ENCODE measurements at places on chromosomes 6 and 20. TPM values are rescaled to one million over a fixed set of nuclear protein-coding genes. Genes with fewer than 3 reads are reported as not detected.

WFDC6 gene
- not detected for polyA plus RNA-seq

FOXC1 gene
- 21.2 TPM for polyA plus RNA-seq

ABCF1 gene
- polyA plus RNA-seq = 18.8 TPM

ALDH5A1 gene
- polyA plus RNA-seq = 14.1 TPM

RAET1E gene
- polyA plus RNA-seq = 0.11 TPM

DNA sequence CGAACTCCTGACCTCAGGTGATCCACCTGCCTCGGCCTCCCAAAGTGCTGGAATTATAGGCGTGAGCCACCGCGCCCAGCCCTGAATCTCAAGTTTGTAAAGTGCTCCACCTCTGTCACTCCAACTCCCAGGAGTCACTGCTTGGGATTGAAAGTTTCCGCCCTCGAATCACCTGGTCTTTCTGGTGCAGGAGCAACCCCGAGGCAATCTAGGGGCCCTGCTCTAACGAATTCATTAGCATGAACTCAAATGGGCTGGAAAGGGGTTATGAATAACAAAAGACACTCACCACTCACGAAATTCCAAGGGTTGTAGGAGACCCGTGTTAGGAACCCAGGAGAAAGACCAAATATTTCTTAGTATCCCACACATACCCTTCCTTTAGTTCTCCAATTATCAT, 26.1 kb downstream of the RBCK1 start:
- no peaks in the 10 kb centered on the region for H3K36me3 ChIP-seq
- H3K27ac ChIP-seq = no peak overlapping the region
- no peak overlapping the region for H3K4me3 ChIP-seq
- no peaks in the 10 kb centered on the region for H3K27me3 ChIP-seq
- H3K4me1 ChIP-seq = no peaks in the 10 kb centered on the region

- H3K27me3 ChIP-seq = no peaks in the 10 kb centered on the region
- no peaks in the 10 kb centered on the region for H3K36me3 ChIP-seq
- H3K27ac ChIP-seq = no peak overlapping the region
- H3K4me1 ChIP-seq = no peaks in the 10 kb centered on the region
- DNase-seq = no peak
These were observed 1305.2 kb downstream of the EPHA7 start for GRCh38 chr6:92114091-92114675.

DNA sequence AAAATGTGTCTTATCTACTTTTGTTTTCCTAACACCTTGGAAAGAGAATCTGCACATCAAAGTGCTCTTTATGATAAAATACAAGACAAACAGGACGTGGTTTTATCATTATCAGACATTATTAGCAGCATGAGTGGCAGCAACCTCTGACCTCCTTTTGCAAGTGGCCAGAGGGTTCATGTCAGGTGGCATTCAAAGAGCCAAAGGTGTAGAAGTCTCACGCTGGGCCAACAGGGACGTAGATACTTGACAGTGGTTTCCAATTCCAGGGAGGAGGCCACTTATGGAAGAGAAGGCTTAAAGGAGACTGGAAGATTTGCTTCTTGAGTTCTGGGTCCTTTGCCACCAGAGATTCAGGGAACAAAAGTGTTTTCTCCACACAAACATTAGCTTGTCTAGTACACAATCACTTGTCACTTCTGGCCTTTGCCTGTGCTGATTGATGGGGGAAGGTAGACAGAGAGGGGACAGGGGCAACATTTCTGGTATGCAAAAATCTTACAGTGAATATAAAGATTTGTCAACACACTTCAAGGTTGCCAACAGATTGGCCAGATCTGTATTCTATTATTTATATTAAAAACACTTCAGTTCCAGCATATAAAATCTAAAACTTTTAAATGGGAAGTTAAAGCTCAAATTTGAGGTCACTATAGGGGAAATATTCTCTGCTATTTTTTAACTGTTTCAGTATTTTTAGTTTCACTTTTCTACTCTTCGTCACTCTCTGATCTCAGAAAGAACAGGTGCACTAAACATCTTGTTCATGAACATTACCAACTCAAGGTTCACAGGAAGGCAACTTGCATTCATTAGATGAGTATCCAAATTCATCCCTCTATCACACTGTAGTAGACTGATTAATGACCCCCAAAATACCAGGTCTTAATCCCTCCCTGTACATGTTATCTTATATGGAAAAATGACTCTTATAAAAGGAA, 52.1 kb upstream of the FBXO30 start:
- no peak for DNase-seq
- H3K4me3 ChIP-seq = no peak overlapping the region
- H3K27me3 ChIP-seq = no peaks in the 10 kb centered on the region

- H3K27me3 ChIP-seq = no peaks in the 10 kb centered on the region
- no peak overlapping the region for H3K27ac ChIP-seq
- no peak overlapping the region for H3K4me3 ChIP-seq
- DNase-seq = no peak
These were observed 438.4 kb upstream of the ADGRB3 start for GRCh38 chr6:68196645-68197044.

GRCh38 chr20:10708351-10709185, 34.8 kb upstream of the JAG1 start:
- no peak overlapping the region for H3K4me3 ChIP-seq
- H3K27ac ChIP-seq = no peak overlapping the region
- no peaks in the 10 kb centered on the region for H3K27me3 ChIP-seq

GRCh38 chr20:62617711-62618483, 24.4 kb upstream of the SLCO4A1 start:
- H3K36me3 ChIP-seq = no peaks in the 10 kb centered on the region
- no peak overlapping the region for H3K27ac ChIP-seq
- H3K27me3 ChIP-seq = no peaks in the 10 kb centered on the region

DNA sequence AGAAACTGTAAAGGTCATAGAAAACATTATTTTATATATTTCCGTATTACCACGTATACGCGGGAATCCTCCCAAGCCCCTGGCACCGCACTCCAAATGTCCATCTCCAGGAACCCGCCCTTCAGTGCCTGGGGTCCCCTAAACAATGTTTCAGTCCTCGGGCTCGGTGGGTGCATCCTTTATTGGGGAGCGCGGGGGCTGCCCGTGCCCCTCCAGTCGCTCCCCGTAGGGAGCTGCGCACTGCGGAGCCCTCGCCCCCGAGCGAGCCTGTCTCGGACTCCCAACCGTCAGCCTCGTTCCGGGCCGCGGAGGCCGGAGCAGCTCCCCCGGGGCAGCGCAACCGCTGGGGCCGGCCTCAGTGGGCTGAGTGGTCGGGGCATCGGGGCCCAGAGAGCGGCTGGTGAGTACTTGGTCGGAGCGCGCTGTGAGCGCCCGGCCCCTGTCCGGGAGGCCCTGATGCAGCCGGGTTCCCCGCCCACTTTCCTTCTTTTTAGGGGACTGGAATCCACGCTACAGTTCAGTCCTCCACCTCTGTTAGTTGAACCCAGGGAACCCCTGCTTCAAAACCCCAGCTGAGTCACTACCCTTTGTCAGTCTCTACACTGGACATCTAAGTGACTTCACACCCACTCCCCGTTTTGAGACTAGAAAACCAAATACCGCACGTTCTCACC, at the start of gene DNAH8:
DNAH8 (plus strand) TSS at position 296 of the 674 bp plus-strand sequence. CDS start 7,499 bp downstream, outside the sequence.
- H3K27ac ChIP-seq = no peak within 1 kb of the TSS
- H3K27me3 ChIP-seq = no peaks in the 10 kb centered on the region
- no peak for DNase-seq

DNA sequence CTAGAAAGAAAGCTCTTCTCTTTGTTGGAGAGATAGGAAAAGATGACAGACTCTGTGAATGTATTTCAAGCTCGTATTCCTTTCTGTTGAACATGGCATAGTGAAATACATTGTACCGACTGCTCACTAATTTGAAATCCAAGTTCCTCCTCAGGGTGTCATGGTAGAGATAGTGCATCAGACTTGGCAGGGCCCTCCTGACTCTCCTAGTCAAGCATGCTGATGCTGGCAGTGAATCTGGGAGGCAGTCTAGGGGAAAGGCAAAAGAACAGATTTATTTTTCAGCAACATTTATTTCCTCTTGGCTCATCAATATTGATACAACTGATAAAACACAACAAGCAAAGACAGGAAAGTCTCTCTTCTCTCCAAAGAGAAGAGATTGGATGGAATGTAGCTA, 356.3 kb upstream of the IRAK1BP1 start:
- H3K27me3 ChIP-seq = no peaks in the 10 kb centered on the region
- H3K27ac ChIP-seq = no peak overlapping the region
- H3K4me3 ChIP-seq = no peak overlapping the region
- H3K36me3 ChIP-seq = no peaks in the 10 kb centered on the region
- H3K4me1 ChIP-seq = no peaks in the 10 kb centered on the region

GRCh38 chr6:108030211-108030610, 44.3 kb downstream of the OSTM1 start:
- H3K4me1 ChIP-seq = no peaks in the 10 kb centered on the region
- H3K27ac ChIP-seq = no peak overlapping the region
- no peaks in the 10 kb centered on the region for H3K36me3 ChIP-seq
- no peaks in the 10 kb centered on the region for H3K27me3 ChIP-seq

DNA sequence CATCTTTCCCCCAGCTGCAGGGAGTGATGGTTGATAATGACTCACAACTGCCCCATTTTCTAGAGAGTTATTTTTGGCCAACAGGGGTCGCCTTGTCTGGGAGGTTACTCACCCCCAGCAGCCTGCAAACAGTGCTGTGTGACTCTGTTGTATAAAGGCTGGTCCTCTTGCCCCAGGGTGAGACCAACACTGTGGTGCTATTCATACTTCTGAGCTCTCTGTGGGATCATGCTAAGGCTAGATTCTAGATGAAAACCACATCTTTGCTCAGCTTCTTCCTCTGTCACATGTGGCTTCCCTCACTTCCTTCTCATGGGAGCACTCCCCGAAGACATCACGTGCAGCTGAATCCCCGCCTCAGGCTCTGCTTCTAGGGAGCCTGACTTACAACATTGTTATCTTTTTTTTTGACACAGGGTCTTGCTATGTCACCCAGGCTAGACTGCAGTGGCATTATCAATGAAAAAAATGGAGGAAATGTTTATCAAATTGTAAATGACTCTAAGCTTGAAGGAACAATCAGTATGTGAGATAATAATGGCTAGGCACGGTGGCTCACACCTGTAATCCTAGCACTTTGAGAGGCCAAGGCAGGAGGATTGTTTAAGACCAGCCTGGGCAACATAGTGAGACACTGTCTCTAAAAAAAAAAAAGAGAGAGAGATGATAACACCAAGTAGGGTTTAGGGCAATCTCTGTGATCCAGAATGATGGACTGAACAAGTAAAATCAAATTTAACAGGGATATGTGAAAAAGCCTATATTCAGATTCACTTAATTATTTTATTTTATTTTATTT, 55.7 kb upstream of the SLC23A2 start:
- H3K4me3 ChIP-seq = no peak overlapping the region
- no peaks in the 10 kb centered on the region for H3K4me1 ChIP-seq
- no peak for DNase-seq
- H3K36me3 ChIP-seq = no peaks in the 10 kb centered on the region
- H3K27me3 ChIP-seq = no peaks in the 10 kb centered on the region

DNA sequence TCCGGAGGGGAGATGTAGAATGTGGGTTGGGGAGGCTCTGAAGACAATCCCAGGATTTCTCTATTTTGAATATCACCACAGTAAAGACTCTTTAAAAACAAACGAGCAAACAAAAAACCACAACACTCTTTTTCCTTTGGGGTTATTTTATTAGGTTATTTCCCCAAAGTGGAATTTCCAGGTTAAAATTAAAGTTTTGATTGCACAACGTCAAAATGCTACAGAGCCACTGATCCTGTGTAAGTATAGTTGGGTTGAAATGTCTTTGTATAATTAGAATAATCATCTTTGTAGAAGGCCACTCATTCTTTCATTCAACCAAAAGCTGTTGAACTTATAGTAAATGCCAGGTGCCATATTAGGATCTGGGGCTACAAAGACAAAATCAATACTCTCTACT, 19.6 kb upstream of the PIM1 start:
- H3K27ac ChIP-seq = no peak overlapping the region
- DNase-seq = no peak
- H3K27me3 ChIP-seq = no peaks in the 10 kb centered on the region

- H3K4me3 ChIP-seq = no peak overlapping the region
- no peaks in the 10 kb centered on the region for H3K36me3 ChIP-seq
- no peak overlapping the region for H3K27ac ChIP-seq
- no peaks in the 10 kb centered on the region for H3K4me1 ChIP-seq
- no peaks in the 10 kb centered on the region for H3K27me3 ChIP-seq
These were observed 96.2 kb upstream of the CCDC167 start for GRCh38 chr6:37595859-37596258.

DNA sequence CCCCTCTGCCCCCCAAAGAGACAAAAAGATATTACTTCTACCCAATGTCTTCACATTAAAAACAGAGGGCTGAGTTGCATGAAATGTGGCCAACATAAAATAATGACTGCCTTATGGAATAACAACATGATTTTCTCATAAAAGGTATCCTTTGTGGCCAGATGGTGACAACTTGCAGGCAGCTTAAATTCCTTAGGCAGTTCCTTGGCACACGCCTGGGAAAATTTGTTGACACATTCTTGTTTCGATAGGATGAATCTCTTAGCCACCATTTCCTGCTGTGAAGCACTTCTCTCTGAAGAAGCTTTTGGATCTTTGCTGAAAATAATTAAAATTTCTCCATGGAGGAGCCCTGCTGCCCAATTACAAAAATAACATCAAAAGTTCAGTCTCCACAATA, 109.0 kb upstream of the COL21A1 start:
- no peaks in the 10 kb centered on the region for H3K36me3 ChIP-seq
- DNase-seq = no peak
- H3K4me3 ChIP-seq = no peak overlapping the region

- H3K27me3 ChIP-seq = no peaks in the 10 kb centered on the region
- no peak overlapping the region for H3K4me3 ChIP-seq
- no peak for DNase-seq
These were observed 17.3 kb downstream of the LAMA4 start for GRCh38 chr6:112237066-112237465.

GRCh38 chr6:134740027-134740373, 209.9 kb downstream of the ALDH8A1 start:
- no peaks in the 10 kb centered on the region for H3K36me3 ChIP-seq
- H3K4me3 ChIP-seq = no peak overlapping the region
- H3K27me3 ChIP-seq = no peaks in the 10 kb centered on the region
- H3K4me1 ChIP-seq = no peaks in the 10 kb centered on the region
- H3K27ac ChIP-seq = no peak overlapping the region
- no peak for DNase-seq

Measured in ovary (tissue), 10 donors.